Amniotic epithelial cell (primary cell): ENCODE measurements at places on chromosomes 2 and 18.
A peak's percentile ranks its signal among the peaks of the same experiment; 100 is the strongest.

- no peak for DNase-seq
Measured at GRCh38 chr2:191436368-191437055, 191.3 kb downstream of the MYO1B start.

GRCh38 chr2:133264989-133265401, 303.3 kb downstream of the NCKAP5 start:
- peak; percentile 49 for DNase-seq

DNA sequence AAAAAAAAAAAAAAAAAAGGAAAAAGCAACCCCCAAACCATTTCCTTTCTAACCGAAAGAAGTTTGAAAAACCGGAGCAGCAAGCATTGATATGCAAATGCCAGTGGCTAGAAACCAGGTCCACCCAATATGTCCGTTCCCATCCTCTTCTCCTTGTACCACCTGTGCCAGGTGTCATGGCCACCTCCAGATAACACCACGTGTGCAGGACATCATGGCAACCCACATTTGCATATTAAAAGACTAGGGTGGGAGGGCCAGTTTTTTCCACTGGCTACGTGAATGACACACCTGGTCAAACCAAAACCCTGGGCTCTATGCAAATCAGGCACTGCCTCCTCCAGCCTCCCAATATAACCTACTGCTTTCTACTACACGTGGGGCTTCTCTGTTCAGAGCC, 303.3 kb upstream of the GULP1 start:
- DNase-seq = no peak

DNA sequence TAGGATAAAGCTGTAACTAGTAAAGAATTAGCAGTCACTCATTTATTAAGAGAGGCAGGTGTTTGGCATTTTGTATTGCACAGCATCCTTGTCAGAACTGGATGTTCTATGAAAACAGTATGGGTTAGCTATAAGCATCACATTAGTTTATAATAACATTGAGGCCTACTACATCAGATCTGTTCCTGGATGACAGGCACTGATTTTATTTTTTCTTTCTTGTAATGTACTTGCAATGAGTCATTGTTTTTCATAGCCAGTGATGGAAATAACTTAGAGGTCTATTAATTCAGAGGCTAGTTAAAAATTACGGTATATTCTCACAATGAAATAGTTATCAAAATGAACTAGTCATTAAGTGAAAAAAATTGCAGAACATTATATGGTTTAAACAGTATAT, 13.0 kb upstream of the RMDN2 start:
- peak; percentile 72 for DNase-seq

GRCh38 chr18:9653390-9653789, 39.0 kb upstream of the PPP4R1 start:
- DNase-seq = no peak

GRCh38 chr2:150702791-150703190, 215.3 kb upstream of the RND3 start:
- no peak for DNase-seq

DNA sequence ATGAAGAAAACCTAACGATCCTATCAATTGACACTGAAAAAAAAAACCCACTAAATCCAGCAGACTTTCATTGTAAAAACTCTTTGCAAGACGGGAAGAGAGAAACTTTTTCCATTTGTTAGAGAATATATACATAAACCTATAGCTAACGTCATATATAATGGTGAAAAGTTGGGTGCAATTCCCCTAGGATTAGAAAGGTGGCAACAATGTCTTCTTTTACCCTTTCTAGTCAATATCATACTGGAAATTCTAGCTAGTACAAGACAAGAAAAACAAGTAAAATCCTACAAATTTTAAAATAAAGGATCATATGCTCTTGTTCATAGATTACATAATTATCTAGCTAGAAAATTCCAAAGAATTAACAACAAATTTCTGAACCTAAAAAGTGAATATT, 1596.5 kb upstream of the LRRTM1 start:
- no peak for DNase-seq

- no peak for DNase-seq
Measured at GRCh38 chr2:240132651-240132980, 3.5 kb downstream of the COPS9 start.

DNA sequence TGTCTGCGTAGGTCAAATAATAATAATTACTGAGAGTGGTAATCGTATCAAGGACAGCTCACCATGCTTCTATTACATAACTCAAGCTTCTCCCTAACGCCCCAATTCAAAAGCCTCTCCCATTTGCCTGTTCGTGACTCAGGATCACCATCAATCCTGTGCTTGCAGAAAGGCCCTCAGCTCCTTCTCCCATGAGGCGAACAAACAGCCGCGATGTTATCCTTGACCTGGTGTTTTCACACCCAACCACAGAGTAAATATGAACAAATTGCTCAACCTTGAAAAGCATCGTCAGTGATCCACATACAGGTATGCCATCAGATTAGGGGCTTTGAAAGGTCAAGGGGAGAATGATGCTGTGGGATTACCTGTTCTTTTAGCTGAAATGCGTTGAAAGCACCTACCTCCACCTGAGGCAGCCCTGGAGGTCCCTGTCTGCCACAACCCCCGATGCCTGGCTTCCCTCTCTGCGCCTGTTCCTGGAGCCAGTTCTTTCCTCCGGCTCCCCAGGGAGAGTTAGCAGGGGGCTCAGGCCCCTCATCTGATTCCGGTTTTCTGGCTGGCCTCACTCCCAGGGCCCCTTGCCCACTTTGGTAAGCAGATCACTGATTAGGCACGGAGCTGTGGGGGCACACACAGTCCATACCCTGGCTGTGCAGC, 39.1 kb upstream of the ODC1 start:
- DNase-seq = peak; percentile 56

DNA sequence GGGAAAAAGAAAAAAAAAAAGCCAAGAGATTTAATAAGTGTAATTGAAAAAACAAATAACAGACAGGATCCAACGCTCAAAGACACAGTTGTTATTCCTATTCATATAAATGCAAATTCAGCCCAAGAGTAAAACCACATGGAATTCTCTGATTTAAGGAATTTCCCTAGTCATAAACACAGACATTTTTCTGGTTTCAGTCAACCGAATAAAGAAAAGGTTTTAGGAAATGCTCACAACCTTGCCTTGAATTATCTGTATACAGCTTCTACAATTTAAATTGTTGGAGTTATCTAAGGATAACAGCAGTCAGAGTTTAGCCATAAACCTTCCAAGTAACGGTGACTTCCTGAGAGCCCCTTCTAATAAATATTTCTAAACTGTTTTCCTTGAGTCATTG, 122.7 kb downstream of the VWC2L start:
- DNase-seq = no peak

DNA sequence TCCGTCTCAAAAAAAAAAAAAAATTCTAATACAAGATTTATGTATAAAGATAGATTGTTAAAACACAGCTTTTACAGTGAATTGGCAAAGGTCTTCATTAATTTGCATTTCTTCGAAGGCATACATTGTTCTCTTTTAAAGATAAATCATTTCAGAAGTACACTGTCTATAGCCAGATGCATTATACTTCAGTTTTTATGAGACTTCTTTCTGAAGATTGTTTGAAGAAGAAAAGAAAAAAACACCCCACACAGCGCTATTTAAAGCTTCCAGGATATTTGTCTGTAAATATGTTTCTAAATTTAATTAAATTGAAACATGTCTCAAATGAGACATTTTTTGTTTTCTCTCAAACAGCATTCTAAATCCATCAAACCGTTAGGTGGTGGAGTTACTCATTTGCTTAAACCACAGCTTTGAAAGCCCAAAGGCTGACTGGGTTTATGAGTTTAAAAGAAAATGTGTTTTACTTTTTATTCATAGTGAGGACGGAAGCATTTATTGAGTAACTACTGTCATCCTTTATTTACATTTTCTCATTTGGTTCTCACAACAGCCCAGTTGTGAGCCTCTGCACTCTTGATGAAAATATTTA, 42.4 kb upstream of the C1GALT1C1L start:
- DNase-seq = no peak

DNA sequence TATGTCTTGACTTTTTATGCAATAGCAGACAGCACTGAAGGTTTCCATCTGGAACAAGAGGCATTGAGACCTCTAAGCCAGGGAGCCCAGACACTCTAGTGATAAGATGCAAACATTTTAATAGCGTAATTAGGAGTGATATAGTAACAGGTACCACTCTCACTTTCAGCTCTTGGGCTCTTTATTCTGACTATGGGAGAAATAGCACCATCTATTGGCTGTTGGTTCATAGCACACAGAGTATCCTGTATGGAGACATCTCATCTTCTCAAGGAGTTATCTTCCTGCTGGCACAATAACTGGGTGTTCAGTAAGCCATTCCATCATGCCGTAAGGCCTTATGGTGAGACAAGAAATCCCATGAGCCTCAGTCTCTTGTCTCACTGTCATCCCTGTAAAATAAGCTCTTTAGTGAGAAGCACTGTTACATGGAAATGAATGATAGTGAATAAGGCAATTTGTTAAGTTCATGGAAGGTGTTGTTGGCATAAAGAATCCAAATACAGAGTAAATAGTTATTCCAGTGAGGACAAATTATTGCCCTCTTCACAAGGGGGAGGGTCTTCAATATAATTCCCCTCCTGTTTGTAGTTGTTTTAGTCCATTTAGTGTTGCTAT, 48.3 kb downstream of the THUMPD2 start:
- DNase-seq = peak; percentile 59

DNA sequence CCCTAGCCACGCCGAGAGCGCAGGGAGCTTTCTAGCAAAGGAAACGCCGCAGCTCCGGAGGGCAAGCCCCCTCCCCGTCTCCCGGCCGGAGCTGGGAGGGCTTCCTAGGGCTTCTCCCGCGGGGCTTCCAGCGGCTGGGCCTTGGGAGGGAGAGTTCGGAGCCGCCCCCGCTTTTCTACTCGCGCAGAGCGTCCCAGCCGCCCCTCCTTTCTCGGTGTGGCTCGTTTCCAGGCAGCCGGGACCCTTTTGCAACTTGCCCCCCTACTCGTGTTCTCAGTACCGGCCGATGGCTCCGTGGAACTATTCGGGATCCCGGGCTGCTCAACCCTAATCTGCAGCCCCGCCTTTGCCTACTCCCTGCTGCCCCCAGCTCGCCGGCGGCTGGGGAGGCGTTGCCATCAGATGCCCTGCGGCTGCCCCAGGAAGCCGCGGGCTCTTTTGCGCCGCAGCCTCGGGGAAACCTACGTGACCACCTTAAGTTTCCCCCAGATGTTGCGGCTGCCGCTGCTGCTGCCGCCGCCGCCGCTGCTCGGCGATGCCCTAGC, 1.5 kb upstream of the NR4A2 start:
- peak; percentile 25 for DNase-seq

- DNase-seq = no peak
Measured at GRCh38 chr2:73292906-73293533, 328 bp downstream of the EGR4 start.

DNA sequence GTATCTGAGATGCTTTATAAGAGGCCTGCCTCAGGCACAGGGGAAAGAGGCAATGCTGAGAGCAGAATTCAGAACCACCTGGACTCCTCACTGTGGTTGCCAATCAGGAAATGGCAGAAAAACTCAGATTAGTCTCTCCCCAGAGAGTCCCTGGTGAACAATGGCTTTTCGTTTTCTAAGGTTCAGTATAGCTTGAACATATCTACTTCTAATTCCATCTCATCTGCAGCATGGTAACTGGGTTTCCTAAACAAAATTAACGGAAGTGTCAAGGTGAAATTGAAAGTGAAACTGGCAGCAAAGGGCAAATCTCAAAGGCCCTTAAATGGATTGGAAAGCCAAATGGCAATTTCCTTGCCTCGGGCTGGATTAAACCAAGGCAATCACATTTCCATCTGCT, 480.2 kb upstream of the ACVR2A start:
- DNase-seq = no peak

GRCh38 chr2:29397039-29397438, 281.8 kb downstream of the CLIP4 start:
- DNase-seq = peak; percentile 59

- no peak for DNase-seq
Measured at GRCh38 chr2:5392658-5393057, 299.5 kb upstream of the SOX11 start.

- DNase-seq = peak; percentile 1
Measured at GRCh38 chr2:235447210-235447609, 46.6 kb upstream of the AGAP1 start.

DNA sequence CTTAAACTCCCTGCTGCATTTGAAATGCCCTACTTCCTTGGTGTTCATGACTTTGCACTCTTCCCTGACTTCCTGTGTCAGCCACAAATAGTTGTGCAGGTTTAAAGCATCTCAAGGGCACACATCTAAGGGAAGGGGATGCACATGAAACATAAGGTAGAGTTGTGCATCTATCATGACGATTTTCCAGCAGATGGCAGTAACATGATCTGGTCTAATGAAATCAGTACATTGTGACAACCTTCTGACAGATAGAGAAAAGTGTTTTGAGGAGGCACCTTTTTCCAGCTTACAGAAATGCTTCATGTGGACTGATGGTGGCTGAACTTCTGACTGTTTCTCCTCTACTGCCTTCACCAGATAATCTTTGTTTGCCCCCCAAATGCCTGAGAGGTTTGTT, 238.9 kb downstream of the XIRP2 start:
- peak; percentile 27 for DNase-seq

GRCh38 chr2:217713395-217714286, 289.2 kb downstream of the TNS1 start:
- peak; percentile 46 for DNase-seq

- no peak for DNase-seq
Measured at GRCh38 chr2:25304826-25305596, 36.7 kb downstream of the DNMT3A start.

DNA sequence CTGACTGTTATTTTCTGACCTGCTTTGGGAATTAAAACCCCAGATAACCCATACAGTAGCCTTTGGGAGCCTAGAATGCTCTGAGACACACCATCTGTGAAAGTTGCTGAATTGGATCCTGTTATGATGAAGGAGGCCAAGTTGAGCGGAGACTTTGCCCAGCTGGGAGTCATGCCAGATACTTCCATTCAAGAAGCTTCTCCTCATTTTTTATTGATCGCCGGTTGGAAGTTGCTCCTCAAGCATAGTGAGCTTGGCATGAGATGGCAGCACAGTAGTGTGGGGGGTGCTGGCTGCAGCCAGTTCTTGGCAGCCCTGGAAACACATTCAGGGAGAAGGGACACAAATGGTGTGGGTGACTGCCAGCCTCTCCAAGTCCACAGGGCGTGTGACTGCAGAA, 270.7 kb upstream of the NRP2 start:
- DNase-seq = no peak

DNA sequence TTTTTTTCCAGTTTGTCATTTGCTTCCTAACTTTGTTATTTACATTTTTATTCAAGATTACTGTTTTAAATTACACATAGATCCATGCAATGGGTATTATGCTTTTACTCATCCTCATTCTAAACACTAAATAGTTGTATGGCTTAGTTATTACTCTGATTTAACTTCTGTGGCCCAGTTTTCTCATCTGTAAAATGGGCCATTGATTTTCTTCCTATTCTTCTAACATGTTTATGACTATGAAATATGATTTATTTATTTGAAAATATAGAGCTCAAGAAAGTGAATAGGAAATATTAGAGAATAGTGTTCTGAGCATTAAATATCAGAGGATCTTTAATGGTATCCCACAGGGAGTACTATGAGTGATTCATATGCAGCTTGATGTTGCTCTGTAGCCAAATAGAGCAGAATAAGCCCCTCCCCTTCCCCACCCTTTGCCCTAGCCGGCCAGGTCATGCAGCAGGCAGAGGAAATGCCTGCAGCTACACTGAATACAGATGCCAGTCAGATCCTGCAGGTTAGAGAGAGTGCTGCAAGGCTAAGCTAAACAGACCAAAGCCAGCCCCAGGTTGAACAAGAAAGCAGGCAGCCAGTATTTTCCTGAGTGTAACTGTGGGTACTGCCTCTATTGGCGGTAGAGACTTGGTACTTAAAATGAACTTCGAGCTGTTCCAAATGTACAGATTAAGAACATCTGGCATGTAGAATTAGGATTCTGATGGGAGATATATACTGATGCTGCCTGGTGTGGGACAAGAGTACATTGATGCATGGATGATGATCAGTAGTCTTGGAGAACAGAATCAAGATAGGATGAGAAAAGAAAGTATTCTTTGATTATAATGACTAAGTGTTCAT, 11.7 kb upstream of the ACYP2 start:
- DNase-seq = peak; percentile 74
